ENCODE measurements at places on chromosomes 5 and 9.

DNA sequence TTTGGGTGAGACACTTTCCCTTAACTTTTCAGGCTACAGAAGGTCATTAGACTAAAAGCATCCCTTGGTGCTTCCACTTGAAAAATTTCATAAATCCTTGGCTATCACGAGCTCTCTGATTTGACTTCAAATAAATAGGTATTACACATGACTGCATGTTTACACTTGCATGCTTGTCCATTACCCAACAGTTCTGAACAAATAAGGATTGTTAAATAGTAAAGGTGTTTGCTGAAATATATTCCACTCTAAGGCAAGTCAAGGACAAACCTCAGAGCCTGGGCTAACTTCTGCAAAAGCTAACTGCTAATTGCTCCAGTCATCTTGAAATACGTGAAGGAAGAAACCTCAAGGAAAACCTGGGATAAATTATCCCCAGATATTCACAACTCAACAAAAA is 14.5 kb downstream of the FBXW2 start:
- no peak for DNase-seq

DNA sequence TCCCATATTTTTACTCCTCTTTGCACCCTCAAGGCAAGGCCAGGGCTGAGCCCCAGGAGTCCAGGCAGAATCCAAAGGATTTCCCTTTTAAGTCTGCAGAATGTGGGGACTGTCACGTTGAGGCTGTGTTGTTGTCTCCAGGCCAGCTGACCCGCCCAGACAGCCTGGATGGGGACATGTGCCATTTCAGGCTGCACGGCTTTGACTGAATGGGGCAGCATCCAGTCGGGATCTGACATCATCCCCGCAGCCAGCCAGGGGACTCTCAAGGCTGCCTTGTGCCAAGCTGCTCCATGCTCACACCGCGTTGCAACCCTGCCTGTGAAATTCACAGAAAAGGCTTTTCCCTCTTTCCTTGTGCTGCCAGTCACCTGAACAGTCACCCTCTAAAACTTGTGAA is 2.2 kb upstream of the ZNF366 start:
- DNase-seq, result no peak

- DNase-seq, result no peak
Observed at GRCh38 chr5:167820101-167820990, 471.1 kb upstream of the WWC1 start.

- no peak for DNase-seq
Observed at GRCh38 chr9:122134822-122135528, 24.6 kb downstream of the NDUFA8 start.

DNA sequence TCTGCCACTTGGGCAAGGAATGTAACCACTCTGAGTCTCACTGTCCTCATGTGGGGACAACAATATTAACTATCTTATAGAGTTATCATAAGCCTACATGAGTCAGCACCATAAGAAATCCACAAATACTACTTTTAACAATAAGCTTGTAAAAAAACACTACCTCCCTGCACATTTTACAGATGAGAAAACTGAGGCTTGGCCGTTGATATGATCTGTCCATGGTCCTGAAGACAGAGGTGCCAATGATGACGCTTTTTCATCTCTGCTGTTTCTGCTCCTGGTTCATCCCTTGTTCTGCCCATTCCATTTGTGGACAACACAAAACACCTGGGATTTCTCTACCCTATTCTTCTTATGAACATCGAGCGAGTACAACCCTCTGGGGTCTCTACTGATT is 23.4 kb upstream of the STRBP start:
- no peak for DNase-seq

- DNase-seq, result no peak
Observed at GRCh38 chr9:94995048-94995693, 268.7 kb downstream of the AOPEP start.

DNA sequence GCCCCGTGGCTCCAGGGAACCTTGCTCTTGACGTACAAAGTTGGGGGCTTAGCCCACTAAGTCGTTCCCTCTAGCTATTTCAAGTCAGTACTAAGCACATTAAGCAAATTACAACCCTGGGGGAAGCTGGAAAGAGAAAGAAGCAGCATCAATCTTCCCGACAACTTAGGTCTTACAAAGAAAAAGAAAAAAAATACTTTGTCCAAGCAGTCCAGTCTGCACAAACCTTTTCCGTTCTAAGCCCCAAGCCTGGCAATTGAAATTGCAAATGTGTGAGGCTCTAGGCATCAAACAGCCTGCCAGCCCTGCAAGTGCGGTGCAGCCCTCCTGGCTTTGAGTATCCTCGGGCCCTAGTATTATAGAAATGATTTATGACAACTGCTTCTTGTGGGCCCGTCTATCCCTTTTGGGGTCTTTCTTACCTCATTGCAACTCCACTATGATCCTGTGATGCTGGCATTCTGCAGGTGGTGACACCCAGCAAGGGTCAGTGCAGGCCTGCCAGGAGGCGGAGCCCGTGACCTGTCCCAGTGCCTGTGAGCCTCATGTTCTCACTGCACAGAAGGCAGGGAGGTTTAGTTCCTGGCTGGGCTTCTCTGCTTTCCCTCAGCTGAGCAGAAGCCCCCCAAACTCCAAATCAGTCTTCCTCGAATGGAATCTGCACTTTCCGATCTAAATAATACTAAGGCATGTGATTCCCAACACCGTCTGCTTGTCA is 232.3 kb upstream of the IRX2 start:
- DNase-seq, result no peak

DNA sequence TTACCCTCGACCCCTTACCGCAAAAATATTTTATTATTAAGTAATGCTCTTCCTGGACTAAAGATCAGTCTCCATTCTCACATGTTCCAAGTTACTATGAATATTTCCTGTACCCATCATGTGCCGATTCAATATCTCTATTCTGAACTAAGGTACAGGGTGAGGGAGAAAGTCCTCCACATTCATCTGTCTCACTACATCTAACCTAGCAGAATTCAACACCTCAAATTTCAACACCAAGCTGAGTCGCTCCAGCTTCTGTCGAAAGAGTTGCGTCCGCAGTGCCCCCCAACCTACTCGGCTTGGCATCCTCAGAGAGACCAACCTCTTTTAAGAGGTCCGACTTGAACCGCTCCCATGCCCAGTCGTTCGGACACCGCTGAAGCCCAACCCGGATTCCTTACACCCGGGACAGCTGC is 1.0 kb downstream of the CERT1 start:
- DNase-seq, result no peak

GRCh38 chr9:125638239-125639045 is 68.6 kb downstream of the MAPKAP1 start:
- DNase-seq, result no peak

Measured in stimulated activated CD8-positive, alpha-beta memory T cell treated with anti-CD3 and anti-CD28 coated beads, Interleukin-12 subunit alpha, Interleukin-12 subunit beta, amount 100 ng/mL, for 1 hour (primary cell).